ENCODE measurements at places on chromosomes 16 and 17.

DNA sequence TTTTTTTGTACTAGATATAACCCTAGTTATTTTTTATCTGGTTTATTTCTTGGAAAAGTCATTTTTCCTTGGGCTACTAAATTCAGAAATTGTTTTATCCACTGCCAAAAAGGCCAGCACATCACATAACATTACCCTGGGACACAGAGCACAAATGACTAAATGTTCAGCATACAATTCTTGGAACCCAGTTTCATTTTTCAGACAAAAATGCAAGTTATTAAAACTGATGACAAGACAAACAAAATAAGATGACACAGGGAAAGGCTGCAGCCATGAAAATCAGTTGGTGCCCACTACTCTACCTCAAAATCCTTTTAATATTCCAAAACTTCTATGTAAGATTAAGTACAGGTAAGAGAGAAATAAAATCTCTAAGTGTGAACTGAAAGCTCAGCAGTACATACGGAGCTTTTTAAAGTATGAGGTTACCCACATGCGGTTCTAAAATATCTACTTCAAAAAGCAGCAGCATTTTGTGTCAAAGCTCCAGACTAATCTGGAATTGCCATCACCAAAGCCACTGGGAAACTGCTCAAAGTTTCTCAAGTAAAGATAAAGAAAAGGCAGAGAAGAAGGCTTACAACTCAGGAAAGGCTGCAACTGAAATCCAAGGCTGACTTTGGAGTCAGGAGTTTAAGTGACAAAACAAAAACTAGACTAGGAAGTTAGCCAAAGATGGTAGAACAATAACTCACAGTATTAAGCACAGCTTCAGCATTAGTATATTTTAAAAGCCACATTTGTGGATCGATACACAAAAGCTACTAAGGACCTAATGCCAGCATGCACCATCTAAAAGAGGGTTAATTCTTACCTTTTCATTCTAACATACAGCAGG lies 41.4 kb downstream of the AP1G1 start:
- no peak for DNase-seq

GRCh38 chr17:673200-673681 lies 41.4 kb downstream of the VPS53 start:
- DNase-seq: no peak

DNA sequence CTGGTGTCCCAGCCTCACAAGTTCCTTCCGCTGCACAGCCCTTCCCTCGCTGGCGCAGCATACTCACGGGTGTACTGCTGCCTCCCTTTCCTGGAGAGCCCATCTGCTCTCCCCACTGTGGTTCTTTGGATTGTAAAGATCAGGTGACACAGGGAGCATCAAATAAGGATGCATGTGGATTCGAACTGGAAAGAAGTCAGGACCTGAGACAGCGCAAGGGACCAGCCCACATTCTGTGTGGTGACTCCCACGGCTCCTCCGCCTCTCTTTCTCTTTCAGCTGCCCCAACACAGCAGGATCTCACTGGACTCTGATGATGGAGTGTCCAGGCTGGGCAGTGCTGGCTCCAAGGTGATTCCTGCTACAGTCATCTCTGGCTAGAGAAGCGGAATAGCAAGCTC lies 8.1 kb downstream of the LDAF1 start:
- no peak for DNase-seq

GRCh38 chr16:31471241-31471874 lies 594 bp upstream of the TGFB1I1 start:
- no peak for DNase-seq

Measured in right forelimb (tissue), 1 donor.